Esophagus squamous epithelium (tissue), 5 donors: ENCODE measurements at places on chromosomes 7 and 10.

- no peak for DNase-seq
Measured at GRCh38 chr10:11050301-11051287, 32.9 kb downstream of the CELF2 start.

- no peak for DNase-seq
Measured at GRCh38 chr7:35729061-35729783, 34.3 kb upstream of the HERPUD2 start.

- DNase-seq = no peak
Measured at GRCh38 chr10:74067373-74068352, 69.7 kb downstream of the VCL start.

- no peak for DNase-seq
Measured at GRCh38 chr7:114502454-114503254, 88.0 kb downstream of the FOXP2 start.

GRCh38 chr10:79209340-79209739 is 137.9 kb upstream of the PPIF start:
- no peak for DNase-seq

- no peak for DNase-seq
Measured at GRCh38 chr7:117863618-117864017, 9.6 kb downstream of the CTTNBP2 start.

GRCh38 chr10:78736926-78737630 is 331.7 kb upstream of the ZMIZ1 start:
- DNase-seq = no peak

GRCh38 chr10:6069081-6069931 is 7.1 kb upstream of the IL2RA start:
- DNase-seq = no peak

- no peak for DNase-seq
Measured at GRCh38 chr7:92698237-92698841, 108.1 kb upstream of the FAM133B start.

DNA sequence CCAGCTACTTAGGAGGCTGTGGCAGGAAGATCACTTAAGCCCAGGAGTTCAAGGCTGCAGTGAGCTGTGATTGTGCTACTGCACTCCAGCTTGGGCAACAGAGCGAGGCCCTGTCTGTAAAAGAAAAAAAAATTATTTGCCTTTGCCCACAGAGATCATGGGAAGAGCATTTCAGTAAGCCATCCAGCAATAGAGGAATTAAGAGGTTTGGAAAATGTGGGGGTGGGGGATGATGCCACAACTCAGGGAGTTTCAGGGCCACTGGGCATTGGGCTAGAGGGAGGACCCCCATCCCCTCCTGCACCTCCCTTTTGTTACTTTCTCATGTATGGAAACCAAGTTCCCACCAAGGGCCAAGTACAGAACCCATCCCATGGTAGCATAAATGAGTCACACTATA is 38.4 kb downstream of the SVIL start:
- no peak for DNase-seq
